Sigmoid colon (tissue), 7 donors: ENCODE measurements at places on chromosomes 12 and 14. TPM values are rescaled to one million over a fixed set of nuclear protein-coding genes. Genes with fewer than 3 reads are reported as not detected.

DNA sequence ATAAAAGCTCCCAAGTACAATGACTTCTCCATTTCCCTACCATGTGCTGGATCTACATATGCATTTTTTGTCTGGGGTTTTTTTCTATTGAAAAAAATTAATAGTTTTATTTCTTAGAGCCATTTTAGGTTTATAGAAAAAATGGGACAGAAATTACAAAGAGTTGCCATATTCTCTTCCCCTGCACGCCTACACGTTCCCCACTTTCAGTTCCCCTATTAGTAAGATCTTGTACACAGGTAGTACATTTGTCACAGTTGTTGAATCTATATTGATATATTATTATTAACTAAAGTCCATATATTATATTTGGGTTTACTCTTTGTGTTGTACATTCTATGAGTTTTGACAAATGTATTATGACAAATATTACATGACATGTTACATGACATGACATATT is 35.7 kb downstream of the SIX6 start:
- H3K4me1 ChIP-seq, result no peaks in the 10 kb centered on the region
- no peaks in the 10 kb centered on the region for H3K27me3 ChIP-seq
- H3K27ac ChIP-seq, result no peak overlapping the region
- H3K36me3 ChIP-seq, result no peaks in the 10 kb centered on the region

DNA sequence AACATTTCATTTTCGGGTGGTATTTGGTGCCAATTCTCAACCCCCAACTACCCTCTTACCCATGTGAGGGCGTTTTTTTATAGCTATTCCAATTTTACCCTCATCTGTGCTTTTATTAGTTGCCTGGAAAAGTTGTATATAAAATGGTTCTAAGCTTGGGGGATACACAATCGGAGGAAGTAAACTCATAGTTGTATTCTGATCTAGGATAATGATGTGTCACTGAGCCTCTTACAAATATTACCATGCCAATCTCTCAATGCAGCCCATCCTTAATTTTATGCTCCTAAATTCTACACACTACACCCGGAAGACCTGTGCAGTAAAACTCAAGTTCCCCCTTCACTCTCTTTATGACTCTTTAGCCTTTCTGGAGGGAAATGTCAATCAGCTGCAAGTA is 1206.5 kb upstream of the FLRT2 start:
- H3K36me3 ChIP-seq, result no peaks in the 10 kb centered on the region
- no peaks in the 10 kb centered on the region for H3K27me3 ChIP-seq
- H3K4me3 ChIP-seq, result no peak overlapping the region
- no peak for DNase-seq
- H3K4me1 ChIP-seq, result peaks cover 9% of the 10 kb centered on the region

GRCh38 chr12:119613319-119613936 is 19.9 kb downstream of the TMEM233 start:
- H3K36me3 ChIP-seq, result no peaks in the 10 kb centered on the region
- no peak overlapping the region for H3K27ac ChIP-seq
- H3K4me3 ChIP-seq, result no peak overlapping the region
- no peak for DNase-seq
- no peaks in the 10 kb centered on the region for H3K4me1 ChIP-seq
- no peaks in the 10 kb centered on the region for H3K27me3 ChIP-seq

DNA sequence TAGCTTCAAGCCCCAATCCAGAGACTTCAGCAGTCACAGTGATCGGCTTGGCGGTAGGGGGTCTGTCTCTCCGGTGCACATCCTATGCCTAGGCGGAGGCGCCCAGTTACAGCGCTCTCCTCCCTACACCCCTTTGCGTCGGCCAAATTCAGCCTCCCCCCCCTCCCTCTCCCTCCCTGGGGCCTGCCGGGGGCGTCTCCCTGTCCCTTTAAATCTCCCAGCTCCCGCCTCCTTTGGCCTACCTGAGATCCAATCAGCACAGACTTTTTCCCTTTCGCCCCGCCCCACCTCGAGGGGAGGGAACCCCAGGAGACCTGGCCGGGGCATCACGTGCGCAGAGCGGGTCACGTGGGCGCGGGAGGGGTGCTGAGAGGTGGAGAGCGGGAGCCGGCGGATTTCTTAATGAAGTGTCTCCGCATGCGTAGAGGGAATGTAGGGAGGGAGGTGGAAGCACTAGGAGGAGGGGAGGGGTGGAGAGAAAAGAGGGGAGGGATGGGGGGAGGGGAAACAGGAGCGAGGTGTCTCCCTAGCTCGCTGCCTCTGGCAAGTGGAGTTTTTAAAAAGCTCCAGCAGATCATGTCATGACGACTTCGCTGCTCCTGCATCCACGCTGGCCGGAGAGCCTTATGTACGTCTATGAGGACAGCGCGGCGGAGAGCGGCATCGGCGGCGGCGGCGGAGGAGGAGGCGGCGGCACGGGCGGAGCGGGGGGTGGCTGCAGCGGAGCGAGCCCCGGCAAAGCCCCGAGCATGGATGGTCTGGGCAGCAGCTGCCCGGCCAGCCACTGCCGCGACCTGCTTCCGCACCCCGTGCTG is at the start of gene HOXC13:
Gene HOXC13 (plus strand): TSS at position 506 of the 815 bp plus-strand sequence. CDS start 76 bp downstream, at position 582.
- peaks cover 25% of the 10 kb centered on the region for H3K4me1 ChIP-seq
- no peak within 1 kb of the TSS for H3K27ac ChIP-seq
- no peak for DNase-seq
- no peak within 1 kb of the TSS for H3K4me3 ChIP-seq
- peaks cover 97% of the 10 kb centered on the region for H3K27me3 ChIP-seq
- H3K36me3 ChIP-seq, result no peaks in the 10 kb centered on the region

TIMELESS gene
- polyA plus RNA-seq, result 1.8 TPM
